ENCODE measurements at places on chromosomes 13 and 19.

DNA sequence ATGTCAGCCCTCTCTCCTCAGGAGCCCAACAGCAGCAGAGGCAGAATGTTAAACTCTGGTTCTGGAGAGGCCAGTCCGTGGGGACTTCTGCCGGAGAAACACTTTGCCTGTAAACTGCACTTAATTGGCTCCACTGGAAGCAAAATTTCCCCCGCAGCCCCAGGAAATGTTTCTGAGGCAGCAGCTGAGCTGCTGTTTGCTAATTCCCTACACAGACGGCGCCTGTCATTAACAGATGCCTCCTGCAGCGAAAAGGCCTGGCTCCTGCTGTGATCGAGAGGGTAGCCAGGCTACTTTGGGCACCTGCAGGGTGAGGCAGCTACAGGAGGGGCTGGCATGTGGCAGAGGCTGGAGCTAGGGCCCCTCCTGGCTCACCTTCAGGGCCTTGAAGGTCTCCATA lies 5.2 kb upstream of the TM6SF2 start:
- no peak for DNase-seq

DNA sequence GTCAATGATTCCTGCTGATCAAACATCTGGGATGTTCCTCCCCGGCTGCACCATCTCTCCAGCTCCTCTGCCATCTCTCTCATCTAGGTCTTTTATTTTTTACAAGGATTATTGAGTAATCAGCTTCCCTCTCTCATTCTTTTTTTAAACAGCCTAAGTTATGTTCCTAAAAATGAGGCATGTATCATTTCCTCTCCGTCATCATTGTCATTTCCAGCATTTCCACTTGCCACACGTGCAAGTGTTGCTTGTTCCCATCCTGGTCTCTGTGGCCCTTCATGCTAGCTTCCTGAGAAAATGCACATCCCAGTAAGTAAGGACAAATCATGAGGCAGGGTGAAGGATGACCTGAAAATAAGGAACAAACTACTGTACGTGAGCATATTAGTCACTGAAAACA lies 102.7 kb upstream of the POSTN start:
- DNase-seq, result no peak

GRCh38 chr19:34241513-34242337 lies 12.6 kb upstream of the GARRE1 start:
- DNase-seq, result no peak

DNA sequence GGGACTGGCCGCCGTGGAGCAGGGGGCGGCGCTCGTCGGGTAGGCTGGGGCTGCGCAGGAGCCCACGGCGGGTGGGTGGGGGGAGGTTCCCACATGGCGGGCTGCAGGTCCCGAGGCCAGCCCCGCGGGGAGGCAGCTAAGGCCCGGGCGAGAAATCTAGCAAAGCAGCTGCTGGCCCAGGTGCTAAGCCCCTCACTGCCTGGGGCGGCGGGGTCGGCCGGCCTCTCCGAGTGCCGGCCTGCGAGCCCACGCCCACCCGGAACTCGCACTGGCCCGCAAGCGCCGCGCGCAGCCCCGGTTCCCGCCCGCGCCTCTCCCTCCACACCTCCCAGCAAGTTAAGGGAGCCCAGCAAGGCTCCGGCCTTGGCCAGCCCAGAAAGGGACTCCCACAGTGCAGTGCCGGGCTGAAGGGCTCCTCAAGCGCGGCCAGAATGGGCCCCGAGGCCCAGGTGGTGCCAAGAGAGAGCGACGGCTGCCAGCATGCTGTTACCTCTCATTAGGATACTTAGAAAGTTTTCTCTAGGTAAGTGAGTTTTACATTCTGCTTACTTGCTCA lies 1463.5 kb upstream of the MIR17HG start:
- DNase-seq, result no peak

GRCh38 chr19:46786236-46787039 lies 2.0 kb downstream of the SLC1A5 start:
- peak; percentile 84 for DNase-seq

DNA sequence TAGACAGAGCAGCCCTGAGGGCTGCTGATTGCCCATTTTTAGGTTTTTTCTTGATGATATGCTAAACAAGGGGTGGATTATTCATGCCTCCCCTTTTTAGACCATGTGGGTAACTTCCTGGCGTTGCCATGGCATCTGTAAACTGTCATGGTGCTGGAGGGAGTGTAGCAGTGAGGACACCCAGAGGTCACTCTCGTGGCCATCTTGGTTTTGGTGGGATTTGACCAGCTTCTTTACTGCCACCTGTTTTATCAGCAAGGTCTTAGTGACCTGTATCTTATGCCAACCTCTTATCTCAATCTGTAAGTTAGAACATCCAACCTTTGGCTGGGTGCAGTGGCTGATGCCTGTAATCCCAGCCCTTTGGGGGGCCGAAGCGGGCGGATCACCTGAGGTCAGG lies 148.0 kb downstream of the PTPRS start:
- no peak for DNase-seq

DNA sequence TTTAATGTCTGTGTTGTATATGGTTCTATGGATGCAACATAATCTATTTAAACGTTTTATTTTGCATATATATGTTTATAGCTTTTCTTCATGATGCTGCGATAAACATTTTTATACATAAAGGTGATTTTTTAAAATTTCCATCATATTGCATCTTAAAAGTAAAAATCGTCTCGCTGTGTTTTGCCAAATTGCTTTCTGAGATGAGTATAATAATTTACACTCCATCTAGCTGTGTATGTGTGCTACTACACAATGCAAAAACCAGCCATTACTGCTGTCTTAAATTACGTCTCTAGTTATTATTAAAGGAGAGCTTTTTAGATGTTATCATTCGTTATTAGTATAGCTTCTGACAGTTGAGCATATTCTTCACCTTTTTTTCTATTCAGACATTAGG lies 37.2 kb downstream of the METTL21C start:
- DNase-seq, result no peak

DNA sequence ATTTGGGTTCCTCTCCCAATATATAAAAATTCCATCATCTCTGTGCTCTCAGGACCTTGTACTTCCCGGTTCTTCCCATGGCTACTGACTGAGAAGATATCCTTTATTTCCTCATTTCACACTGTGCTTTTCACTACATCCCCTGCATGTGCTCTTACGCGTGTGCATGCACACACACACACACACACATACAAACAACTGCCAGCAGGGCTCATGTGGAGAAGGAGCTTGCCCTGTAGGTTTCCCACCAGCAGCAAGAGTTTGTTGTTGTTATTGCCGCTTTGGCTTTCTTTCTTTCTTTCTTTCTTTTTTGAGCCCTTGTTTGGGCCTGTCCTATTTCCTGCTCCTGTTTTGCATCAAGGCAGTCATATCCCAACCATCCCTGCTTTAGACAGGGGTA lies 43.6 kb downstream of the TEX26 start:
- DNase-seq, result no peak

DNA sequence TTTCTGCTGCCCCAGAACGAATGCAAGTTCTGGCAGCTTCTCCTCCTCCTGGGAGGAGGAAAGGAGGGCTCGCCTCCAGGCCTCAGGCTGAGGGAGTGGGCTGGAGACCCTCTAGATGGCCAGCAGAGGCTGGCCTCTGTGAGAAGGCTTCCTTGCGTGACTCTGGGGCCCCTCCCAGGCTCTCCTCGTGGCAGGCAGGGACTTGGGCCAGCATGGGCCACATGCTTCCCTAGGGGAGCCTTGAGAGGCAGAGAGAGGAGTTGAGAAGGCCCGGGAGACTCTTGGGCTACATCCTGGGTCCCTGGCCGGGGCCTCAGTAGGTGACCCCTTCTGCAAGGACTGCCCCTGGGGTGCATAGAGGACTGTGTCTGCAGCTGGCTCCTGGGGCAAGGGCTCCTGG lies 25.9 kb downstream of the LYL1 start:
- DNase-seq, result no peak

GRCh38 chr19:38346837-38347236 lies 11.2 kb downstream of the CATSPERG start:
- no peak for DNase-seq

GRCh38 chr19:38162632-38163031 lies 61.4 kb downstream of the DPF1 start:
- DNase-seq, result no peak

DNA sequence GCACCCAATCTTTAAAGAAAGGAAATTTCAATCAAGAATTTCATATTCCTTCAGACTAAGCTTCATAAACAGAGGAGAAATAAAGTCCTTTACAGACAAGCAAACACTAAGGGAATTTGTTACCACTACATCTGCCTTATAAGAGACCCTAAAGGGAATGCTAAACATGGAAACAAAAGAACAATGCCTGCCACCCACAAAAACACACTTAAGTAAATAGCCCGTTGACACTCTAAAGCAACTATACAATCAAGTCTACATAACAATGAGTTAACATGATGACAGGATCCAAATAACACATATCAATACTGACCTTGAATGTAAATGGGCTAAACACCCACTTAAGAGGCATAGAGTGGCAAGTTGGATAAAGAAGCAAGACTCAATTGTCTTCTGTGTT lies 1056.9 kb upstream of the ATXN8OS start:
- no peak for DNase-seq

- DNase-seq, result no peak
These were observed 85.7 kb downstream of the CYSLTR2 start for GRCh38 chr13:48739386-48739964.

- DNase-seq, result peak; percentile 71
These were observed 3.7 kb downstream of the PRKACA start for GRCh38 chr19:14113762-14114414.

GRCh38 chr19:5961969-5962945 lies 15.7 kb downstream of the RANBP3 start:
- DNase-seq, result peak; percentile 73

DNA sequence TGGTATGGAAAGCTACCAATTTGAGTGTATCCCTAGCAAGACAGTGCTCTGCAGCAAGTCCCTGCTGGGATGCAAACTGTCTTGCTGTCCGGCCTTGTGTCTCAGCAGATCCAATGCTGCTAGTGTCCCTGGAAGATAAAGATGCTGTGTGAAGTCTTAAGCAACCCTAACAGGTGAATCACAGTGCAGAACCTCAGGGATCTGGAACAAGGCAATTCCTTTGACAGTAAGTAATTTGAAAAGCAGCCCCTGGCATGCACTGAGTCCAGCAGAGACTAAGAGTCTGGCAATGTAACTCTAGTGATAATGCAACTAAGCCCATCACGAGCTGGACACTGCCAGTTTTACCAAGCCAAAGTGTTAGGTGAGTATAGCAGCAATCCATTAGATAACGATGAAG lies 1.7 kb upstream of the UCHL3 start:
- no peak for DNase-seq

DNA sequence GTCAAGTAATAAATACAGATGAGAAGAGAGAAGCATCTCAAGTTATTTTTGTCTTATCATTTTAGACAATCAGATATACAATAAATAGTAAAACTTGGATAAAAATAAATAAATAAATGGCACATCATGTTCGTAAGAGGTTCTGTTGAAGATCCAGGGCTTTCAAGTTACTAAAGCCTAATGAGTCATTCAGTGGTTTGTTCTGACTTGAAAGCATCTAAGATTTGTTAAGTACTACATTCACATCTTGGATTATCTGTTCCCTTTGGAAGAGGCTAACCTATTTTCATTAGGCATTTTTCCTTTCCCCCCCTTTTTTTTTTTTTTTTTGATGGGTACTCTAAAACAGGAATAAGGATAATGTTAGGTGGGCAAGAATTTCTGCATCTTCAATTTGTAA lies 429.3 kb downstream of the PCDH20 start:
- no peak for DNase-seq

GRCh38 chr13:47798194-47798593 lies 202.9 kb downstream of the SUCLA2 start:
- DNase-seq, result no peak

GRCh38 chr19:1089126-1089771 lies 5.9 kb downstream of the POLR2E start:
- no peak for DNase-seq

- peak; percentile 2 for DNase-seq
These were observed 161.6 kb downstream of the KDM4B start for GRCh38 chr19:5130371-5131030.

DNA sequence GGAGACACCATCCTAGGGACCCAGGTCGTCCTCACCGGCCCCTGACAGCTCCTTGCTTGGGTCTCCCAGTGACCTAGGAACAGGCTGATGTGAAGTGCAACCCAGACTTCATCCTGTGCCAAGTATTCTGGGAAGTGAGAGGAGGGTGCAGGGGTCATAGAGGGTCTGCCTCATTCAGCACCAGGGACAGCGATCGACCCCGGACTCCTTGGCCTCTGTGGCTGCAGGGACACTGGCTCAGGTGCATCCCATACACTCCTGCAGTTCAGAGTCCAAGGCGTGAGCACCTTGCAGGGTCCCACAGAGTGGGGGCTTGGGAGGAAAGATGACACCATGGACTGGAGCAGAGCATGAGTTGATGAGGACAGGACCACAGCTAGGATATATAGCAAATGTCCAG lies 10.0 kb upstream of the OR10H2 start:
- DNase-seq, result no peak

- no peak for DNase-seq
These were observed 657 bp upstream of the THSD1 start for GRCh38 chr13:52406629-52407028.

DNA sequence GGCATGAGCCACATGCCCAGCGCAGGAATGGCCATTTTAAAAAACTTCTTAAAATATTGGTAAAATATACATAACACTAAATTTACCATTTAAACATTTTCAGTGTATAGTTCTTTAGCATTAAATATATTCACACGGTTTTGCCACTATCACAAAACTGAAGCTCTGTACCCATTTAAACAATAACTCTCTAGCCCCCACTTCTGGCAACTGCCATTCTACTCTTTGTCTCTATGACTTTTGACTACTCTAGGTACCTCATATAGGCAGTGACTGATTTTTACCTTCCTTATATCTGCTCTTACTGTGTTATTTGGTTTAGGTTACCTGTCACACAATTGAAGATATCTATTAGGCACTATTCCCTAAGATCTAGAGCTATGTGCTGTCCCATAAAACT lies 2.3 kb upstream of the KBTBD7 start:
- no peak for DNase-seq

DNA sequence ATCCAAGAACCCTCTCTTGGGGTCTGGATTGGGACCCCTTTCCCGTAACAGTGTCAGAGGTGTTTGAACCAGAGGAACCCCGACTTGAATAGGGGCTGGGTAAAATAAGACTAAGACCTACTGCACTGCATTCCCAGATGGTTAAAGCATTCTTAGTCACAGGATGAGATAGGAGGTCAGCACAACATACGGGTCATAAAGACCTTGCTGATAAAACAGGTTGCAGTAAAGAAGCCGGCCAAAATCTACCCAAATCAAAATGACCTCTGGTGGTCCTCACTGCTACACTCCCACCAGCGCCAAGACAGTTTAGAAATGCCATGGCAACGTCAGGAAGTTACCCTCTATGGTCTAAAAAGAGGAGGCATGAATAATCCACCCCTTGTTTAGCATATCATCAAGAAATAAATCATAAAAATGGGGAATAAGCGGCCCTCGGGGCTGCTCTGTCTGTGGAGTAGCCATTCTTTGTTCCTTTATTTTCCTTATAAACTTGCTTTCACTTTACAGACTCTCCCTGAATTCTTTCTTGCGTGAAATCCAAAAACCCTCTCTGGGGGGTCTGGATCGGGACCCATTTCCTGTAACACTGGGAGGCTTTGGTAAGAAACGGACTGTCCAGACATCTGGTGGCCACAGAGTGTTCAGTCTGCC lies 4.4 kb upstream of the SIN3B start:
- no peak for DNase-seq

Data from suppressor macrophage treated with lipopolysaccharide for 4 hours (primary cell).